ENCODE measurements at places on chromosomes 5 and 9.

GRCh38 chr5:55634209-55634805 is 77.8 kb downstream of the SLC38A9 start:
- DNase-seq = no peak

DNA sequence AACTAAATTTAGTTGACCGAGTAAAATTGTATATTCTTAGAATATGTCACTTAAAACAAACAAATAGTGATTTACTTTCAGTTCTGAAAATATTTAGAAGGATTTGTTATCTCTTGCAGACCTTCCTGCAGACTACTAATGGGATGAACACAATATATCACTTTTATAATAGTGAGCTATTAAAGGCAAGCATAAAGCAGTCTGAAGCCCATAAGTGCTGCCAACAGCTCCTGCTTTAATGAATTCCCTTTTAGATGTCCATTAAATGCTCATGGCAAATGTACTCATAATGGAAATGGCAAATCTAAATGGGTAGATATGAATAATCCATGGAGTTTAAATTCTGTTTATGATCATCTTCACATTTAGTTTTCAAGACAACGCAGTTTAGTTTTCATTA is 170.2 kb downstream of the RANBP17 start:
- DNase-seq = no peak

DNA sequence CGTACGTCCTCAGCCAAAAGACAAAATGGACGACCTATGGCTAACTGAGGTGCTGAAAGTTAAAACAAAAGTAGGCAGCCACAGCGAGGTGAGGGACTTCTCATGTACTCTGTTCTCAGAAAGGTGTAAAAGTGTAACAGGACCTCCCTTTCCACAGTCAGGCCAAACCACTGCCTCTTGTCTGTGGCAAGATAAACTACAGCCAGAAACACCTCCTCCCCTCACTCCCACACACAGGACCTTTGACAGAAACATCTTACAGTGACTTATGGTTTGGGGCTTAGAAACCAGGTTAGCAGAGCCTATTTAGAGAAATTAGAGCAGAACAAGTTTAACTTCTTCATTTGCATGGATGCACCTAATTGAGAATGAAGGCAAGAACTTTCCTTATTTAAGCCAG is 499.1 kb upstream of the GRIN3A start:
- DNase-seq = no peak

DNA sequence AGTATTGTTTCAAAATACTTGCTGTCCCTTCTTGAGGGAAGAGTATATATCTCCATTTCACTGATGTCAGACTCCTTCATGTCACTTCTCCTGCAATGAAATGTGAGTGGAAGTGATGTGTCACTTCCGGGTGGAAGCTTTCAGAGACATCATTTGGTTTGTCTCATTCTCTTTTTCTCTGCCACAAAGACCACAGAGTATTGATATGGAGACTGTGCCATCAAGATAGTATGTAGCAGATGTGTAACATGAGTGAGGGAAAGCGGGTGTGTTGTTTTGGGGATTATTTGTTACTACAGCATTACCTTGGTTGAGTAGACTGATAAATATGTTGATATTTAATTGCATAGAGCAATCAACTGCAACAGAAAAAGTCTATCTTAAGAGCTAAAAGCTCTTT is 169.8 kb downstream of the FBXL7 start:
- DNase-seq = no peak

DNA sequence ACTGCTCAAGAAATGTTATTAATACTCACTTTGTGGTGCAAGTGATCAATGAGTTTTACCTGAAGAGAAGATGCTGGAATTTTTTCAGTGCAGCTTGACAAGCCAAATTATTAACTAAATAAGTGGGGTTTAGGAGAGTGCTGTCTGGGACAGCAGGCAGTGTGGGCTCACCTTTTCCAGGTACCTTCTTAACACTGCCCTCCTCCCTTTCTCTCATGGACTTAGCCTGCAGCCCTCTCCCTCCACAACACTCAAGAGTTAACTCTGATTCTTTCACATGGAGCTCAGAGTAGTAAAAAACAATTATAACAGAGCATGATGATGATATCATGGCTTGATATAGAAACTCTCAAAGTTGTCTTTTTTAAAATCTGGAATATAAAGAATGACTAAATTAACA is 404.8 kb upstream of the SLC30A5 start:
- no peak for DNase-seq

DNA sequence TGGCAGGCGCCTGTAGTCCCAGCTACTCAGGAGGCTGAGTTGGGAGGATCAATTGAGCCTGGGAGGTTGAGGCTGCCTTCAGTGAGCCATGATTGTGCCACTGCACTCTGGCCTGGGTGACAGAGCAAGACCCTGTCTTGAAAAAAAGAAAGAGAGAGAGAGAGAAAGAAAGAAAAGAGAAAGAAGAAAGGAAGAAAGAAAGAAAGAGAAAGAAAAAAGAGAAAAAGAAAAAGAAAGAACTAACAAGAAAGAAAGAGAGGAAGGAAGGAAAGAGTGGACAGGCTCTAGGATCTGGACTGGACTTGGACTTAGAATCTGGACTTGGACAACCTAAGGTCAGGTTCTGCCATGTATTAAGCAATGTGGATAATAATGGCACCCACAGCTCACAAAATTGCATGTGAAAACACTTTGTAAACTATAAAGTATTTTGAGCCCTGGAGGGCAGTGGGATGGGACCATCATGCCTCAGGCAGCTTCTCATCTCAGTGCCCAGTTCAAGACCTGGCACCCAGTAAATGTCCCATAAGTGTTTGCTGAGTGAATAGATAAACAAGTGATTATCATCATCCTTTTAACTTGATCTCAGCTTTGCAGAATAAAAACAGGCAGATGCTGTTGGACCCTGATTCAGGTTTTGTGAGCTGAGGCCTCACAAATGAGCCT is 12.8 kb upstream of the PHF19 start:
- no peak for DNase-seq

GRCh38 chr5:158970121-158970520 is 129.6 kb downstream of the EBF1 start:
- DNase-seq = no peak

DNA sequence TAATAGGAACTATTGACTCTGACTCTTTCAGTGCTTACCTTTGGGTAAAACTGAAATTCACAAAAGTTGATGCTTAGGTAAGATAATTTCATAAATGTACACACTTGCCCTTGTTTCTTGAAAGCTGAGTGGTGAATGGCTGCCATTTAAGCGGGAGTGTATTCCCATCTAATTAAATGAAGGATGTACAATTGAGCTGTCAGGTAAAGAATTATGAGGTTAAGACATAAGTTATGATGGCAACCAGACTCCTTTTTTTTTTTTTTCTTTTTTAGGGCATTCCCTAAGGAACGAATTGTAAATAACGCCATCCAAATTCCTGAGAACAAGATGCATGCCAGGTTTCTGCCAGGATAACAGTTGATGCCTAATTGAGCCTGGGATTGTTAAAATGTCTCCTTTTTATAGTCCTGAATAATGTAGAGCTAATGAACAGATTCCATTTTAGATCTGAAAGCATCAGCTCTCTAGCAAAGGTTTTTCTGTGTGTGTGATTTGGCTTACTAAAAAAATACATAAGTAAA is 199.7 kb downstream of the ISL1 start:
- DNase-seq = no peak

DNA sequence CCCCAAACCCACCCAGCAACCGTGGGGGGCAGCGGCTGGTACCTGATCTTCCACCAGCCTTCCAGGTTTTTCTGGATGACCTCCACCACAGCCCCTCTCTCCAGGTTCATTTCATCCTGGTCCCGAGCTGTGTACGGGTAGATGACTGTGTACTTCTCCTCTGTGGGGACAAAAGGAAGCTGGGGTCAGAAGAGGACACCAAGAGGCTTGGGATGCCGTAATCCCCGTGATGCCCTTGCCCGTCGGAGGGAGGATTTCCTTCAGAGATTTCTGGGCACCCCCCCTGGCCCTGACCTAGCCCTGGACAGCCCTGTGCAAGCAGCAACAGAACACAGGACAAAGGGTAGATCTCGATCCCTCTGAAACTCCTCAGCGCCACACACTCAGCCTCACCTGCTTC is 70.3 kb upstream of the UBTD2 start:
- DNase-seq = no peak

GRCh38 chr5:133230823-133231578 is 179.2 kb downstream of the HSPA4 start:
- no peak for DNase-seq

GRCh38 chr5:5464036-5464715 is 41.7 kb downstream of the ICE1 start:
- DNase-seq = no peak

- no peak for DNase-seq
Measured at GRCh38 chr9:136629879-136630661, 32.6 kb upstream of the EGFL7 start.

- no peak for DNase-seq
Measured at GRCh38 chr5:168578006-168578405, 1.2 kb downstream of the PANK3 start.

GRCh38 chr9:114804505-114804904 is 1.3 kb downstream of the TNFSF15 start:
- DNase-seq = peak; percentile 47
